Activated CD4-positive, alpha-beta T cell treated with anti-CD3 and anti-CD28 coated beads, Interleukin-2, amount 50 U/mL, for 24 hours (primary cell): ENCODE measurements at places on chromosomes 5 and 9.

GRCh38 chr5:139277171-139277570 is 16.4 kb upstream of the MATR3 start:
- DNase-seq, result no peak

DNA sequence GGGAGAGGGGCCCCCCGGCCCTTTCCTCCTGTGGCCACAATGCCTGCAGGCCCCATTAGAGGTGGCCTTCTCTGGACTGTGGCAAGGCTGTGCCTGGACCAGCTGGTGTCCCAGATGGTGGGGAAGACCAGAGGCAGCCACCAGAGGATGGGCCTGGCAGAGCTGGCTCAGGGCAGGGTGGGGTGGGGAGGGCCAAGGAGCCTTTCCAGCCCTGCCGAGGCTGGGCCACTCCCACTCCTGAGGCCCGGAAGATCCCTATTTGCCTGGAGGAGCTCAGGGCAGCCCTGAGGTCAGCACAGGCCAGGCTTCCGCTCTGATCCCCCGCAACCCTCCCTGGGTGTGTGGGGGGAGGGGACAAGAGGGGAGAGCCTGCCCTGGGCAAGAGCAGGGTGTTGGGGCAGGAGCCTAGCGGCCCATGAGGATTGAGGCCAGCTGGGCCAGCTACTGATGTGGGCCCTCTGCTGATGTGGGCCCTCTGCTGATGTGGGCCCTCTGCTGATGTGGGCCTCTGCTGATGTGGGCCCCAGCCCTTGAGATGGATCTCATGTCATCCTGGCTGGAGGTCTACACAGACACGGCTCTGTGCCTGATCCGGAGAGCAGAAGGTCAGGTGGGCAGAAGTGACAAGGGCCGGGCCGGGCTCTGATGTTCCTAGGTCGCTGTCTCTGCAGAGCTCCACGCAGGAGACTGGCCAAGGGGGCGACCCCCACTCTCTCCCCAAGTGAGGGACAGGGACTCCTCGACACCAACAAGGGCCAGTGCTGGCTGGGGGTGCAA is 6.0 kb downstream of the MRPS2 start:
- no peak for DNase-seq

GRCh38 chr9:18705796-18706392 is 231.9 kb downstream of the ADAMTSL1 start:
- DNase-seq, result no peak

- DNase-seq, result no peak
Observed at GRCh38 chr5:99191206-99191745, 262.5 kb upstream of the CHD1 start.

- DNase-seq, result no peak
Observed at GRCh38 chr5:119358901-119359603, 3.2 kb downstream of the TNFAIP8 start.

- DNase-seq, result no peak
Observed at GRCh38 chr9:136119061-136119882, 597 bp upstream of the TMEM250 start.

- DNase-seq, result no peak
Observed at GRCh38 chr9:27282269-27282668, 14.7 kb downstream of the EQTN start.

- no peak for DNase-seq
Observed at GRCh38 chr5:131745703-131746102, 51.1 kb downstream of the FNIP1 start.

DNA sequence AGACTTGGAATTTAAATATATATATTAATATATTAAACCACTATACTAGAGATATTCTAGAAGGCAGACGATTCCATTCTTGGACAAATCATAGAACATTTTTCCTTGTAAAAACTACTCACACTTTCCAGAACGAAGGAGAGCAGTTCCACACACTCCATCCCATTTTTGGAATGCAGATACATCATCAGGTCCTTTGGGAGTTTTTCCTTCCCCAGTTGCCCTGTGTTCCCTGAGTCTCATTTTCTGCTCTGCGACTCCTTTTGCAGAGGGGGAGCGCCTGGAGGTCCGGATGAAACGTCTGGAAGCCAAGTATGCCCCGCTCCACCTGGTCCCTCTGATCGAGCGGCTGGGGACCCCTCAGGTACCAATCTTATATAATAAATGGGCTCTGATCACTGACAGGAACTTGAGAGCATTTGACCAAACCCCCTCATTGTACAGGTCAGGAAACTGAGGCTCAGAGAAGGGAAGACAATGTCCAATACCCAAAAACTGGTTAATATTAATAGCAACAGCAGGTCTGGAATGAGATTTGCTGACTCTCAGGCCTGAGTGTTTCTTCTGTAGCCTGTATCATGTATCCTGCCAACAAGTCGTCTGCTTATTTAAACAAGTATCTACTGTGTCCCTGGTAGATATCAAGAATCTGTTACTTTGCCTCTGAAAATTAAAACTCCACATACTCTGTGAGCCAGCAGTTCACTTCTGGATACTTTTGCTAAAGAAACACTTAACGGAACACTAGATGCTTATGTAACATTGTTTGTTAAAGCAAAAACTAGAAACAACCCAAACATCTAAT is 76.8 kb upstream of the NIPAL4 start:
- no peak for DNase-seq

DNA sequence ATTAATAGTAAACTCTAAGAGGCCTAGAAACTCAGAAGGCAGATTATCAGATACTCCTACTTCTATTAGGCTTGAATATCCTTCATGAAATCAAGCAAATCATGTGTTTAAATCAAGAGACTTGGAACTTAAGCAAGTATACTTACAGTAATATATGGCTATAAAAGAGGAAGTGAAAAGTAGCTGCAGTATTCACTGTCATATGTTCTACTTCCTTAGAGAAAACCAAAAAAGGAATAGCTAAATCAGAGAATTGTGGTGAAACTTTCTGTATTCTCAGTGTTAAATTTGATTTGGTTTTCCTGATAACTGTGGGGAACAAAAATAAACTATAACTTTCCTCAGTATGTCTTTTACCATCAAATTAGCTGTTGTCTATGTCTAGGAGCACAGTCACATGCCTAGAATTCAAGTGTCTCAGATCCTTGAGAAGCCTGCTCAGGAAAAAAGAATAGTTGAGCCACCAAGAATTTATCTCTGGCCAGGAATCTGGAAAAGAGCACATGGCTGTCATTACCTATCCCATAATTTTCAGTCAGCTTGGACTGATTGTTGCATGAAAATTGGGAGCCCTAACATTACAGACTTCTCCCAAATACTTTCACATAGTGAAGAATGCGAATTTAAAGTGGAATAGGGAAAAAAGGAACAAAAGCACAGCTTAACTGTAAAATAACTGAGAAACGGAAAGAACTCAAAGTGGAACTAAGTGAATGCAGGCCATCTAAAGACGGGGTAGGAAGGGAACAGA is 1.7 kb downstream of the FKBP15 start:
- DNase-seq, result no peak

- DNase-seq, result no peak
Observed at GRCh38 chr5:30112867-30113266, 1080.6 kb upstream of the CDH6 start.

DNA sequence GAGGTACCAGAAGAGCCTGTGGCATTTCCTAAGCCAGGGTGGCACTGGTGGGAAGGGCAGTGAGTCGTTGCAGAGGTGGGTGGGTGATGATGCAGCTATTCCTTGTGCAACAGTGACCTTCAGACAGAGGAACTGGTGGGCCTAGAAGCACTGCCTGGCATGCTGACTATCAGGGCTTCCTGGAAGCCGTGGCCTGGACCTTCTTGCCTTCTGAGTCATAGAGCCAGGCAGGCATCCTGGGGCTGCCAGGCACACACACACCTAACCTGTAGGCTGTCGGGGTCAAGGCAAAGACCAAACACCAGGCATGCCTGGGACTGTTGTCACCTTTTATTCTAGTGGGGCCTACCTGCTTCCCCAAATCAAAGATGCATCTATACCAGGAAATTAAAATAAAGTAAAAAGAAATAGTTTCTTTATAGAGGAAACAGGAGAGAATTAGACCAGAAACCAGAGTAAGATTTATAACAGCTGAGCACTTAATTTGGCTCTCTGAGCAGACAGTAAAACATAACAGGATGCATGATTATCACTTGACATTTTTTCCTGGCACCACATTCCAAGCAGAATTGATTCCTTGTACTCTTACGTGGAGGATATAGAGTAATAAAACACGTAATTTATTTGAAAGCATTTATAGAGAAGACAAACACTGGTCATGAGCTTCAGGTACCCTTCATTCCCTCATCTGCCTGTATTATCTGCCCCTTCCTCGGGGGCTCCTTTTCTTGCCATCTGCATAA is 25.1 kb downstream of the NANS start:
- no peak for DNase-seq

- DNase-seq, result no peak
Observed at GRCh38 chr9:123073991-123074422, 40.5 kb downstream of the GPR21 start.

GRCh38 chr5:179146277-179146676 is 86.1 kb downstream of the ZNF354C start:
- DNase-seq, result peak; percentile 59

- no peak for DNase-seq
Observed at GRCh38 chr5:135310328-135310989, 88.6 kb downstream of the MACROH2A1 start.

DNA sequence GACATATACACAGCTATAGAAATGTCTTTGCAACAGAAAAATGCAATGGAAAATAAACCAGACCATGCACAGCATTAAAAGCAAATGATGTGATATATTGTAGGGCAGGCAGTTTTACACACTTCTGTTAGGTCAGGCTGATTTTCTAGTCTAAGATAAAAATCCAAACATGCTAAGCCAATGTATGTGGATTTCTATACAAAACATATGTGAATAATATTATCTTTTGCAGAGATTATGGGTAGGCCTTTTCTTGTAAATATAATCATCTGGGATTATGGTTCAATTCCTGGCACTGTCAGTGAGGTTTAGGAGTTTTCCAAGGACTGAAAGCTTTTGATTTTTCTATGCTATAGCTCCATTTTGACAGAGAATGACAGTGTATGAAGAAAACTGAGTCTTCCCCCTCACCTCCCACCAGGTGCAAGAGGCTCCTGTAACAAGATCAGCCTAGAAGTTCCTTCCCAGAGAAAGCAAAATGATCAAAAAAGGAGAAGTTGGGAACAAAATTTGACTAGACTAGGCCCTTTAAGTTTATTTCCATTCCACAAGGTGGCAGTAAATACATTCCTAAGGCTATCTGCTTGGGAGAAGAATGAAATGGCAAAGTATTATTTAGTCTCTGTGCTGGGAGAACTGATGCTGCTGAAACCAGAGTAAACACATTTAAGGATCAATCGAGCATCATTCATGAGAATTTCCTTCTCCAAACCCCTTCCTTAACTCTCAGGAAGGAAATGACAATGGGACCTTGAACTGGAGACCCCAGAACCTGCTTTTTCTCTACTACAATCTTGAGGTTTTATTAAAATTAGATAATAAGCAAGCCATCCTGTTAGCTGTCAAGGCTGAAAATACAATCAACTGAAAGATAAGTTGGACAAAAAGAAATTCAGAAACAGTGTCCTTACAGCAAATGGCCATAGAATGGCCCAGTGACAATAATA is 133.0 kb upstream of the TUT7 start:
- no peak for DNase-seq

DNA sequence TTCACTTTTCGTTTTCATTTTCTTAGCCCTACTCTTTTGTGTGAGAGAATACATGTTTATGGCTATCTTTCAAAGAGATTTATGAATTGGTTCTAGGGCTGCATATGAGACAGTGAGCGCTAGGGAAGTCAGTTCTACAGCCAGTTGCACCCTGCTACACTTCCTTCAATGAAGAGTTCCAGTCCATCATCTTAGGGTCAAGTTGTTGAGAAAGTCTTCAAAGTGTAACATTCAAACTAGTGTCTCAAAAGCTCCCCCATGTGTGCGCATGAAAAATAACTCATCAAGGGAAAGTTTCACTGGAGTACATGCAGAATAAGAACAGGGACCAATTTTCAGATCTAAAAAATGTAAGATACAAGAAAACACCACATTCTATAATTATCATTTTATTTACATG is 317.2 kb downstream of the DEPDC1B start:
- DNase-seq, result no peak

DNA sequence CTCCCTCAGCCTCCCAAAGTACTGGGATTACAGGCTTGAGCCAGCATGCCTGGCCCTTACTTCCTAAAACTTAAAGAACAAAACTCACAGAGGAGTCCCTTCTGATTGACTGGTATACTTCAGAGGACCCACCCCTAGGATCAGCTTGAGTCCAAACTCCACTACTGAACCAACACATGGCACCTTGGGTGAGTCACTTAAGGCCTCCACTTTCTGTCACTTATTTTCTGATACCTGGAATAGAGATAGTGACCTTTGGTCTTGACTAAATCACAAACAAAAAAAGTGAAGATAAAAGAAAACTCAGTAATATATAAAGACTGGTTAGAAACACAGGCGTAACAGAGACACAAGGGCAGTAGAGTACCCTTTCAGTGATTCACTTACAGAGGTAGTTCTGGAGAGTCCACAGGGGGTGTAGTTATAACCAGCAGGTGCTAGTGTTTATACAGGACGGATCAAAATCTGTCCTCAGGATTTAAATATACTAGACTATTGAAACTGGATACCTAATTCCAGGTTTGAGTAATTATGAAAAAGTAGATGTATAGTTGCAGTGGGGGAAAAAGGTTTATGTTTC is 274.3 kb upstream of the ANKRD55 start:
- no peak for DNase-seq

- no peak for DNase-seq
Observed at GRCh38 chr5:151953833-151954232, 29.2 kb upstream of the GLRA1 start.

DNA sequence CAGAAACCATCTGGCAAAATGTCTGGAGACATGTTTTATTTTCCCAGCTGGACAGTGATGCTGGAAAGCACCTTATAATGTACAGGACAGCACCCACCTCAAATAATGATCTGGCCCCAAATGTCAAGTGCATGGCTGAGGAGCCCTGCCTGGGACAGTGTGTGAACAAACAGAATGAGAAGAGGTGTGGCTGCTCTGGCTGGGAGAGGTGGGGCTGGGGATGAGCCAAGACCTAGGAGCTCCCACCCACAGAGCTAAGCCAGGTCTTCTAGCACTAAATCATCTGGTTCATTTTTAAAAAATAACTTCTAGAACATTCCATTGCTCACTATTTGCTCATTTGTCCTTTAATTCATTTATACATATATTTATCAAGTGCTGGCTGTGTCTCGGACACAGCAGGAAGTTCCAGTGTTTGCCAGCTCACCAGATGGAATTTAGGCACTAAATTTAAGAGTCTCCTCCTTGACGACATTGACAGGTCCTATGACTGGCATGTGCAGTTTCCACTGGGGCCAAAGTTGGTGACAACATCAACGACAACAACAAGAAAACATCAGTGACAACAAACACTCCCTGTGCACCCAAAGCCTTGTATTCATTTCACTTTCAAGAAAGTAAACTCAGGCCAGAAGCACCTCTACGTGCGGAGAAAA is 59.1 kb downstream of the GTF3C4 start:
- DNase-seq, result no peak

DNA sequence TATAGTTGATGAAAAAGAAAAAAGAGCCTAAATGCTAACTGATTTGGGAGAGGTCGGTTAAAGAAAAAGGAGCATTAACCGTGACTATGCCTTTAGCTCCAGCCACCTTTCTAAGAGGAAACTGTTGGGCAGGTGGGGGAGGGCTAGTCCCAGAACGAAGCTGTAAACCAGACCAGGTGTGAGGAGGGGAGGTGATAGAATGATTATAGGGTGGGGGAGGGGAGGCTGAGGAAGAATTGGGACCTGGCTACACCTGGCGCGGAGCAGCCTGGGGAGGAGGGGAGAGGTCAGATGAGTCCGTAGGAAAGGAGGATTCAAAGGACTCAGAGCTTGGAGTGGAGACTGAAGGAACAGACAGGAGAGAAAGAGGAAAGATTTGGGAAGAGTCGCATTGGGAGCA is 73.4 kb downstream of the PHAX start:
- no peak for DNase-seq

GRCh38 chr5:99129768-99130501 is 201.1 kb upstream of the CHD1 start:
- DNase-seq, result no peak

GRCh38 chr5:9380109-9380508 is 165.8 kb downstream of the SEMA5A start:
- no peak for DNase-seq
